Transverse colon (tissue), 4 donors: ENCODE measurements at places on chromosomes 2 and 18. TPM values are rescaled to one million over a fixed set of nuclear protein-coding genes. Genes with fewer than 3 reads are reported as not detected.

LIMS4 gene
- 1.6 TPM for total RNA-seq

RGPD4 gene
- total RNA-seq = not detected

DNA sequence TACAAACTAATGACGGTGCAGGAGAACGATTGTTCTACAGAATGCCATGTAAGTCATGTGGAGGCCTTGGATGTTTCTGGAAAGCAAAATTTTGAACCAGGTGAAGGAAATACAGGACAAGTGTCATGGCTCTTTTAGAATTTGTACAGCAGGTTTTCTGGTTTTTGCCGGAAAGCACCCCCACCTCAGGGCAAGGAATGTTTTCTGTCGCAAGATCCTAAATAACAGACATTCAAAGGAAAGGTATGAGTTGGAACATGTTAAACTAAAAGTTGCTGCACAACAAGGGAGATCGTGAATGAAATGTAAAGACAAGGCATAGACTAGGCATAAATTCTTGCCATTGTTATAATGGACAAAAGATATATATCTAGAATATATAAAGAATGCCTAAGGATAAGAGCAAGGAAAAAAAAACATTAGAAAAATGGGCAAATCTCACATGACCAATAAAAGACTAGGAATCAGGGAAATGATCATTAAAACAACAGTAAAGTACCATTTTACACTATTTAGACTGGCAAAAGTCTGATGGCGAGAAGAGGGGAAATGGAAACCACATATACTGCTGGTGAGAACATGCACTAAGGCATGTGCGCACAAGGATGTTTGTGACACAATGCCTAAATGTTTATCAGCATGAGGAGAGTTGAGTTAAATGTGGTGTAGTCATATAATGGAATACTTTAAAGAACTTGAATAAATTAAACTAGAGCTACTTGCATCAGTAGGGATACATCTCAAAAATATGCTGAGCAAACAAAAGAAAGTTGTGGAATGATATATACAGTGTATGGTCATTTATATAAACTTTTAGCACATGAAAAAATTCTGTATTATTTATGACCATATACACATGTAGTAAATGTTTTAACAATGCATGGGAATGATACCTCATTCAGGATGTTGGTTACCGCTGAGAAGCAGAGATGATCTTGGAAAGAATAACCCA lies 127.0 kb downstream of the EML6 start:
- no peak for DNase-seq

GRCh38 chr2:50613161-50613560 lies 418.8 kb downstream of the NRXN1 start:
- DNase-seq = no peak

GRCh38 chr2:118016911-118017310 lies 3.0 kb upstream of the CCDC93 start:
- no peak for DNase-seq

DNA sequence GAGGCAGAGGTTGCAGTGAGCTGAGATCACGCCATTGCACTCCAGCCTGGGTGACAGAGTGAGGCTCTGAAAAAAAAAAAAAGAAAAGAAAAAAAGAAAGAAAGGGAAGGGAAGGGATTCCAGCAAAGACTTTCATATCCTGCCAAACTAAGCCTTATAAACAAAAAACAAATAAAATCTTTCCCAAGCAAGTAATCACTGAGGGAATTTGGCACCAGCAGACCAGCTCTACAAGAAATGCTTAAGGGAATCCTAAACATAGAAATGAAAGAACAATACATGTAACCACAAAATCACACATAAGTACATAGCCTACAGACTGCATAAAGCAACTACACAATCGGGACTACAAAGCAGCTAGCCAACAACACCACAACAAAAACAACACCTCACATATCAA lies 79.1 kb downstream of the TRABD2A start:
- DNase-seq = no peak

DNA sequence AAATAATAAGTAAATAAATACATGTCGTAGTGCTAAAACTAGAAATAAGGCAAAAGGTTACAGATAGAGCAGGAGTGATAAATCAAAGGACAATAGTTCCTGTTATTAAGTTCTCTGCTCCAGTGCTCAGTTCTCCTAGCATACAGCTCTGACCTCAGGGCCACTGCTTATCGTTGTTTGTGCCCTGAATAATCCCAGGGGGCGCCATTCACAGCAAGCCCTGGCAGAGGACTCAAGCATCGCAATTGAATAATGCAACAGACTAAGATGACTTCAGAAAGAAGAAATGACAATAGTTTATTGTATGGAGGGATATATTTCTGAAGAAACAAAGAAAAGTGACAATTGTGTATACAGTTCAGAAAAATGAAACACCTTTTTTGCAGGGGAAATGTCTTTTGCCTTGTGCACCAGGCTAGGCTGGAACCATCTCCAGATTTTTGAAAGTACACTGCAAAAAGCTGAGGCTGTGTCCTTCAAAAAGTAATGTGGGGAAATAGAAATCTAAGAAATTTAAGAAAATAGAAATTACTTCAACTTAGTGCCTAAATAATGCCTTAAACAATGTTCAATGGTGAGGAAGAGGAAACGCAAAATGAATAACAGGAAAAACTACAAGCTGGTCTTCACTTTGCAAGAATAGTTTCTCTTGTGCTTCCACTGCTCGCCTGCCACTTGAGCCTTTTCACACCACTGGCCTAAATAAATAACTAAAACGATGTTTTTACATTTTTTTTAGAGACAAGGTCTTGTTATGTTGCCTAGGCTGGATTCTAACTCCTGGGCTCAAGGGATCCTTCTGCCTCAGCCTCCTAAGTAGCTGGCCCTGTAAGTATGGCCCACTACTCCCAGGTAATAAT lies 19.0 kb upstream of the CCNYL1 start:
- DNase-seq = peak; percentile 58

DNA sequence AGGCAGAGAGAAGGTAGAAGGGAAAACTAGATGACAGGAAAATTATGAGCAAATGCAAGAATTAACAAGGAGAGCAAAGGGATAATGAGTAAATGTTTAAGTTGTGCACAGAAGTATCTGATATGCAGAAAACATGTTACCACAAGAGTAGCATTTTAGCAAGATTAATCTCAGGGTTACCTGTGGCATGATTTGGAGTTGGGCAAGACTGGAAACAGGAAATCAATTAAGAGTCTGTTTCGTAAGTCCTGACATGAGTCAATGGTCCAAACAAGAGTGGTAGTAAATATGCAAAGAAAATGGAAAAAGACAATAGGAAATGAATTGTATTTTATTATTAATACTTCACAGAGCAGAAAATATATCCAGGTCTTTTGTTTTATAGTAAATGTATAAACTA lies 17.3 kb upstream of the MTX2 start:
- no peak for DNase-seq

- DNase-seq = no peak
These were observed 362.2 kb upstream of the NXPH2 start for GRCh38 chr2:139142252-139142880.

TBC1D8 gene
- 232 TPM for total RNA-seq
